Activated CD4-positive, alpha-beta T cell treated with anti-CD3 and anti-CD28 coated beads, Interleukin-2, Interleukin-4, amounts not matched to agents 100 ng/mL and 50 ng/mL, durations not matched to agents 16 hours and 8 hours (primary cell): ENCODE measurements at places on chromosomes 13 and 19.

GRCh38 chr13:21435687-21436151, 23.4 kb downstream of the ZDHHC20 start:
- DNase-seq: peak; percentile 62

GRCh38 chr19:33300894-33301143, 1.5 kb downstream of the CEBPA start:
- no peak for DNase-seq

- DNase-seq: no peak
Observed at GRCh38 chr19:50673118-50673517, 23.9 kb downstream of the C19orf81 start.

- no peak for DNase-seq
Observed at GRCh38 chr13:51682686-51683085, 98.4 kb downstream of the WDFY2 start.

DNA sequence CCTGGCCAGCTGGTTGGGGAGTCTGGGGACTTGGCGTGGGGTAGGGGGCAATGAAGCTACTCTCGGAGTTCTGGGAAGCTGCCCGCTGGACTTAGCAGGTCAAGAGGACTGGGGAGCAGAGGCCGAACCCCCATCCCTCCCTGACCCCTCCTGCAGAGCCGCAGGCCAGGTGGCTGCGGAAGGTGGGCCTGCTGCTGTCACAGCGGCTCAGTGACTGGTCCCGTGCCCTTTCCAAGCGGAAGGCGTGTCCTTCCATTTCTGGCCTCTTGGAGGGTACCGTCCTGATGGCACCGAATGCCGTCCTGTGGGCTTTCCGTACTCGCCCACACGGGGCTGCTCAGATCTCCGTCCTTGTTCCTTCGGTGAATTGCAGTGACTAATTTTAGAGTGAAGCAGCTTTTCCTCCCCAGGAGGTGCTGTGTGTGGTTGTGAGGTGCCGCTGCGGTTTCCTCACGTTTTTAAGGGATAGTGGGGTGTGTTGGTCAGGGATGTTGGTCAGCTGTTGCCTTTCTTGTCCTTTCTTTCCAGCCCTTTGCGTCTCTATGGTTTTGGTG, 20.8 kb downstream of the DOT1L start:
- no peak for DNase-seq

GRCh38 chr13:94218951-94219350, 260.5 kb downstream of the DCT start:
- no peak for DNase-seq

GRCh38 chr13:23421596-23421995, 11.9 kb downstream of the SACS start:
- DNase-seq: no peak

DNA sequence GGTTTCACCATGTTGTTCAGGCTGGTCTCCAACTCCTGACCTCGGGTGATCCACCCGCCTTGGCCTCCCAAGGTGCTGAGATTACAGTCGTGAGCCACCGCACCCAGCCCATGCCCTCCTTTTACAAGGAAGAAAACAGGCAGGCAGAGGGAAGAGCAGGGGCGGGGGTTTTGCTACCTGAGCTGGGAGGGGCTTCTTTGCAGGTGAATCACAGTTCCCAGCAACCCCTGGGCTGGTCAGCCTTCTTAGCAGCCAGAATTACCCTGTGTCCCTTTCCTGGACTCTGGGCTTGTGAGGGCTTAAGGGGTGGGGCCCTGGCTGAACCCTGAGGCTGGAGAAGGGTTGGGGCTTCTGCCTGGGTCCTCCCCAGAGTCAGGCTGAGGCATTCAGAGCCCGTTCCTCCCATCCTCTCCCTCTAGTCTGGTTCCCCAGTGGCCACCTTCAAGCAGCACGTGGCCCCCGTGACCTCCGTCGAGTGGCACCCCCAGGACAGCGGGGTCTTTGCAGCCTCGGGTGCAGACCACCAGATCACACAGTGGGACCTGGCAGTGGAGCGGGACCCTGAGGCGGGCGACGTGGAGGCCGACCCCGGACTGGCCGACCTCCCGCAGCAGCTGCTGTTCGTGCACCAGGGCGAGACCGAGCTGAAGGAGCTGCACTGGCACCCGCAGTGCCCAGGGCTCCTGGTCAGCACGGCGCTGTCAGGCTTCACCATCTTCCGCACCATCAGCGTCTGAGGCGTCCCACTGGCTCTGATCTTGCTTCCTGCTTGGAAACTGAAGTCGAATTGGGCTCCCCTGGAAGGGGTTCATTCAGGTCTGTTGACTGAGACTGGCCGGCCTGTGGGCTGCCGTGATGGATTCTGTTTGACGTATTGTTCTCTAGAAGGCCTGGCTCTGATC, 2.8 kb upstream of the KCNJ14 start:
- no peak for DNase-seq

- DNase-seq: no peak
Observed at GRCh38 chr13:40390401-40390916, 276.0 kb downstream of the FOXO1 start.

DNA sequence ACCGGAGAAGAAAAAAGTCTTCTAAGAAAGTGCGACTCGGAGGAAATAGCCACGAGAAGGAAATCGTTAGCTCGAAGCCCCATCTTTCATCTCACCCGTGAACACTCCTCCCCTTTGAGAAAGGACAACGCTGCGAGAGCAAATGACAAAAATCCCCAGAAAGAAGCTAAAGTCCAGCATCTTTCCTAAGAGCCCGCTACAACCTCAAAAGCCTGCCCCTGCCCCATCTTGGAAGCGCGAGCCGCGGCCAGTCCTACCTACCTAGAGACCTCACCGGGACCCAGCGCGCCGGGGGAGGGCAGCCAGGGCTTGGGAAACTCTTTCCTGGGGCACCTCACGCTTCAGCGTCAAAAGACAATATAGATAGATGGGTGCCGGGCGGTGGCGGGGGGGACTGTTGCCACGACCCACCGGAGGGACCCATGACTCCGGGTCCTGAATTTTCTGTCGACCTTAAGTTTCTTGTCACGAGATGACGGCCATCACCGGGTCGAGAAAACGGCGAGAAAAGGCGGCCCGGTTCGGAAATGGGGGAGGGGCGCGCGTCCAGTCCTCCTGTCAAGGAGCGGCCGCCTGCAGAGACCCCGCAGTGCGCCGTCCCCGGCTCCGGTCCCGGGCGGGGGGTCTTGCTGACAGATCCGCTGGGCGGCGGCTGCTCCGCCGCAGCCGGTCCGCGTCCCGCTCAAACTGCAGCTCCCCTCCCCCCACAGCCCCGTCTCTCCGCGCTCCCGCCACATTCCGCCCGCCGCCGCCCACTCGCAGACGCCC, 65.9 kb downstream of the KCNRG start:
- peak; percentile 42 for DNase-seq

DNA sequence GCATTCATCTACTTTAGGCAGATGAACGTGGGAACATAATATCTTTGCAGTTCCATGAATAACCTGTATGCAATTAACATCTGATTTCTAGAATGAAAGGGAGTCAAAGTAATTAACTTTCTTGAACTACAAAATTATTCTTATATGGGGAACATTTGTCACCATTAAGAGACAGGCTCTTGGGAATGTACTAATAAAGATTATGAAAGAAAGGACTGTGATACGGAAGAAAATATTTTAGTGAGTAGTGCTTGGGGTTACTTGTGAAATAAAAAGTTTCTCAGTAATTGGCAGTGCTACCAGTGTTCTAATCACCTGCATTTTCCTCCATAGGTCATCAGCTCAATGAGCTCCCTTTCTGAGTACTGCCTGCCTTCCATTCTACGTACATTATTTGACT, 85.4 kb downstream of the FRY start:
- DNase-seq: no peak

- DNase-seq: no peak
Observed at GRCh38 chr19:46124638-46125115, at the start of gene IGFL3. TSS of gene IGFL3 (minus strand) at chr19:46124688. CDS start at chr19:46124649, 39 bp downstream.

- no peak for DNase-seq
Observed at GRCh38 chr19:10637894-10638293, 12.5 kb downstream of the SLC44A2 start.

GRCh38 chr13:113117911-113118260, 4.7 kb upstream of the F10 start:
- DNase-seq: no peak

DNA sequence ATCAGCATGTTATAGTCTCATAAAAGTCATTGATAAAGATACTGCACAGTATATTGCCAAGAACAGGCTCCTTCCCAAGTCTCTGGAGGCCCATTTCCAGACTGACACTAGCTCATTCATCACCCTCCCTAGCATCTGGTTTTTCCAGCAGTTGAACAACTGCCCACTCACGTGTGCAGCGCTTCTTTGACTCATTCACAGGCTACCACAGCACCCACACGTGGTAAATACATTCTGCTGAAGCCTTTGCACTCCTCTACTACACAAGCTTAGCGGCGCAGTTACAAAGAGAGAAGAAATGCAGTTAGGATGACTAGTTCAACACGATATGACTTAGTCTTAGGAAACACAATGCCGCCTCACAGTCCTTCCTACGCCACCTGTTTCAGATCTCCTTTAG, 87.7 kb downstream of the DOCK9 start:
- peak; percentile 56 for DNase-seq

DNA sequence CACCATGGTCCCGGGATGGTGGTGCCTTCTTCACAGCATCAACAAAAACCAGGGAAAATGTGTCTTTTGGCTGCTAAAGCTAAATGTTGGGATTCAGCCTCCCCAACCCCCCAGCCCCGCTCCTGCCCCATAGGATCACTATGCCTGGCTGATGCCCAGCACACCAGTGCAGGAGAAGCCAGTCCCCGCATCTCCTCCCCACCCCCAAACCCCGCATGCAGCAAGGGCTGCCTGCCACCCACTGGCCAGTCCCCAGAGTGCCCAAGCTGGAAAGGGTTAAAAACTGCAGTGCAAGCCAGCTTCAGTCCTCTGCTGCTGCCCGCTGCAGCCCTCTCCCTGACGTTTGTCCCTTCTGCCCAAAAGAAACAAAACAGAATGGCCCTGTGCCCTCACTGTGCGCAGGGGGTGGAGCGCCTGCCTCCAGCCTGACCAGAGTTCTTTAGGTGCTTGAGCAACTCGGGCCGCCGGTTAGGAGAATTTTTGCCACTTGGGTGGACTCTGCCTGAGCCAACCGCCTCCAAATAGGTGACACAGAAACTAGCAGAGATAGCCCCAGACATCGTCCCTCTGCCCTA, 3.7 kb downstream of the CALM3 start:
- DNase-seq: no peak

DNA sequence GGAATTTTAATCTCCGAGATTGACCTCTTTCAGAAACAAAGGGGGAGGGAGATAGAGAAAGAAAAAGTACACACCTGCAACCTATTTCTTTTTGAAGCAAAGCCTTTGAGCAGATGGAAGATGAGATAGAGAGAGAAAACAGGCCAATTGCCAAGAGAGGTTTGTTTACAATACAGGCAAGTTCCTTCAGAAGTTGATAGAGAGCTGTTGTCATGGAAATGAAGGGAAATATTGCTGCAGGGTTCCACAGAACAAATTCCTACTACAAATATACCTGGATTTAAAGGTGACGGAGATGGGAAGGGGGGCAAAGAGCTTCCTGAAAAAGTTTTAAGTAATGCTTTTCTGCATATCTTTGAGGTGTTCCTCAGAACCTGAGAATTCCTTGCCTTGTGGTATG, 388.4 kb downstream of the NDFIP2 start:
- no peak for DNase-seq

GRCh38 chr13:105936816-105937215, 598.6 kb downstream of the EFNB2 start:
- DNase-seq: no peak

- DNase-seq: no peak
Observed at GRCh38 chr13:97341135-97341534, 92.8 kb upstream of the RAP2A start.

- no peak for DNase-seq
Observed at GRCh38 chr19:49558591-49558990, 21.8 kb downstream of the NOSIP start.

- no peak for DNase-seq
Observed at GRCh38 chr19:3790941-3791340, 4.8 kb upstream of the MATK start.

DNA sequence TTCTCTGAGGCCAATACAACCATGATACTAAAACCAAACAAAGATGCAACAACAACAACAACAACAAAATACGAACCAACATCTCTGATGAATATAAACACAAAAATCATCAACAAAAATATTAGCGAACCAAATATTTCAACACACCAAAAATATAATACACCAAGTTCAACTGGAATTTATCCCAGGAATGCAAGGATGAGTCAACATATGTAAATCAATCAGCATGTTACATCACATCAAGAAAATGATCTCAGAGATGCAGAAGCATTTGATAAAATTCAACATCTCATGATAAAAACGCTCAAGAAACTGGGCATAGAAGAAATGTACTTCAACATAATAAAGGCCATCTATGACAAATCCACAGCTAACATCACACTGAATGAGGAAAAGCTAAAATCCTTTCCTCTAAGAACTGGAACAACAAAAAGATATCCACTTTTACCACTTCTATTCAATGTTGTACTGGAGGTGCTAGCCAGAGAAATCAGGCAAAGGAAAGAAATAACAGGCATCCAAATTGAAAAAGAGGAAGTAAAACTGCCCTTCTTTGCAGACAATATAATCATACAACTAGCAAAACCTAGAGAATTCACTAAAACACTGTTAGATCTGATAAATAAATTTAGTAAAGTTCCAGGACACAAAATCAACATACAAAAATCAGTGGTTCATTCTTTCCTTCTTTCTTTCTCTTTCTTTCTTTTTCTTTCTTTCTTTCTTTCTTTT, 2448.7 kb upstream of the PCDH20 start:
- no peak for DNase-seq

- DNase-seq: no peak
Observed at GRCh38 chr13:86108334-86108733, 309.1 kb upstream of the SLITRK6 start.

DNA sequence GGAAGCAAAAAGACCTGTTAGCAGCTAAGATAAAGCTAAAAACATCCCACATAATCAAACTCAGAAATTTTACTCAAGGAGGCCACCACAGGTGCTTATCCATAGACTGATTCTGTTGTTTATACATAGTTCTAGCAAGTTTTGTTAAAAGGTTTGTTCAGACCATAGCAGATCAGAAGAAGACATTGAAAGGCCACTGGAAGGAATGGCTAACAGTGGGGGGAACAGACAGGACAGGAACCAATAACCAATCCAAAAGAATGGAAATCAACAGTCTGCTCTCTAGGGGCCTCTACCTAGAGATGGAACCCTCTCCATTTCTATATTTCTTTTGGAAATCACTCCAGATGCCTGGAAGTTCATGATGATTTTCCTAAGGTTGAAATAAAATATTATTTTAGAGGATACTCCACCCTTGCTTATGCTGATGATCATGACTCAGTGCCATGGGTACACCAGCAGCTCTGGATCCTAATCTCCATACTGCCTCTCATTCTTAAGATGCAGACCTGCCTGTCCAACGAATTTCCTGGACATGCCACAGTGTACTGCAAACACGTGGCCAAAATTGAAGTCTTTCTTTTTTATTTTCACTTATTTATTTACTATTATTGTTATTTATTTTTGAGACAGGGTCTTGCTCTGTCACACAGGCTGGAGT, 260.0 kb downstream of the MYO16 start:
- no peak for DNase-seq
